ENCODE measurements at places on chromosomes 6 and 20.
A peak's percentile ranks its signal among the peaks of the same experiment; 100 is the strongest.

DNA sequence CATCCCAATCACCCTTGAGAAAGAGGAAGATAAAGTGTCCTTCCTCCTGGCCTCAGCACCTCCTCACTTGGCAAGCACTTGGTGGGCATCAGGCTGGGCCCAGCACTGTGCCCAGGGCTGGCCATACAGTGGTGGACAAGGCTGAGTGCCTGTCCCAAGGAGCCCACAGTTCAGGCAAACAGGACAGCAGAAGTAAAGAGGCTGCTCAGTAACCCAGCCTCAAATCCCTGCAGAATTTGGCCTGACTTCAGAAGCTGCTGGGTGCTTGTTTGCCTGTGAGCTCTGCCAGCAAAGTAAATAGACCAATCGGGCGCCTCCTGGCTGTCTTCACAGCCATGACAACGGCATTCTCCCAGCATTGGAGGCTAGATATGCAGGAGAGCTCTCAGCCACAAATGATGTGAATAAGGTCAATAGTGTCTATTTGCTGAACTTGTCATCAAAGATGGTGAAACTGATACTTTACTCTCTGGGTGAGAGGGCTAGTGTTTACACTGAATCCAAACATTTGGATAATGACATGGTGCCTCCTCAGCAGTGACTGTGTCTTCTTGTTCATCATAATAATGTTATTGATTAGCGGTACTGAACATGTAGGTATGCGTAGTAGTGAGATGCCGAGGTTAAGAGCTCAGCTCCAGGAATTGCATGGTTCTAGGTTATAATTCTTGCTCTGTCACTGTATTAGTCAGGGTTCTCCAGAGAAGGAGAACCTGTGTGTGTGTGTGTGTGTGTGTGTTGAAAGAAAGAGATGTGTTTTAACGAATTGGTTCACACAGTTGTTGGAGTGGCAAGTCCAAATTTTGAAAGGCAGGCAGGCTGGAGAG, 36.9 kb upstream of the FANCE start:
- peak; percentile 22 for DNase-seq

GRCh38 chr6:1103945-1104623, 207.8 kb upstream of the FOXQ1 start:
- no peak for DNase-seq

DNA sequence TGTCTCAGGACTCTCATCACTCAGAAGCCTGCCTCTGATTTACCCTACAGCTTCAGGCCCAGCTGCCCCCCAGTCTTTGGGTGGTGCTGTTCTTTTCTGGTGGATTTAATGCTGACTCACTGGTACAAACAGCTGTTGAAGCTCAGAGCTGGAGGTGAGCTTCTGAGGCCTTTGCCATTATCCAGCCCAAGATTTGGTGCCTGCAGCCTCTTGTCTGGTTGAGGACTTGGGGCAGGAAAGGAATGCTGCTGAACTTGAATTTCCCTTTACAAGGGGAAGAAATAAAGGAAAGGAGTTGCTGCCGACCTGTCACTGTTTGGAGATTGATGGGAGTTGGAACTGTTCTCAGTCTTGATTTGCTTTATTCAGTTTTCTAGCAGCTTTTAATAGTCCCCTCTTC, 19.8 kb downstream of the ABCF1 start:
- no peak for DNase-seq

GRCh38 chr20:40692240-40693011, 3.4 kb upstream of the MAFB start:
- no peak for DNase-seq

DNA sequence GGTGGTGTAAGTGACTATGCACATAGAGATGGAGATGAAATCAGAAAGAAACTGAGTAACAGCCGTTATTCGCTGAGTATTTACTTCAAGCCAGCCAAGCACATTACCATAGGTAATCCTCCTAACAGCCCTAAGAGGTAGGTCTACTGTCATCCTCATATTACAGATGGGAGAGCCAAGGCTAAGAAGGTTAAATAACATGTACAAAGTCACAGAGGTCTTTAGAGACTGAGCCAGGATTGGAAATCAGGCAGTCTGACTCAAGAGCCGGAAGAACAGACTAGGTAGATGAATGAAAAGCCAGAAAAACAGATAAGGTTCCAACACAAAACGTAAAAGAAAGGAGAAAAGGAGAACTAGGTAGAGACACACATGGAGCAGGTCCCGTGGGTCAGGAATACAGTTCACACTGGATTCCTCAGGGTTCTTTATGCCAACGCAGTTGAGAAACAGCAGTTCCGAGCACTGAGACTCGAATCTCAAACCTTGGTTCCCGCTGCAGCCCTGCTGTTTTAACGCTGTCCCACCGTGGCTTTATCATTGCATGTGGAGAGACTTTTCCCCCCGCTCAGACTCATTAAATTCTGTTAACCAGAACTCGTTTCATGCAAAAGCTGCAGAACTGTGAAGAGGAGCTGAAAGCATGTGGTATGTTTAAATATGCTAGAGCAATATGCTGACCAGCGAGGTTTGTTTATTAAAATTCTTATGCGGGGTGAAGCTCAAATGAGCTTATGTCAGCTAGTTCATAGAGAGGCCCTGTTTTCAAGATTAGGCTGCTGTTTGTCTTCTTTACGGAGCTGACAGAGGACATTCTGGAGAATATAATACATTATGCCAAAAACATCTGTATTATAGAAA, 537.9 kb downstream of the CD83 start:
- no peak for DNase-seq

DNA sequence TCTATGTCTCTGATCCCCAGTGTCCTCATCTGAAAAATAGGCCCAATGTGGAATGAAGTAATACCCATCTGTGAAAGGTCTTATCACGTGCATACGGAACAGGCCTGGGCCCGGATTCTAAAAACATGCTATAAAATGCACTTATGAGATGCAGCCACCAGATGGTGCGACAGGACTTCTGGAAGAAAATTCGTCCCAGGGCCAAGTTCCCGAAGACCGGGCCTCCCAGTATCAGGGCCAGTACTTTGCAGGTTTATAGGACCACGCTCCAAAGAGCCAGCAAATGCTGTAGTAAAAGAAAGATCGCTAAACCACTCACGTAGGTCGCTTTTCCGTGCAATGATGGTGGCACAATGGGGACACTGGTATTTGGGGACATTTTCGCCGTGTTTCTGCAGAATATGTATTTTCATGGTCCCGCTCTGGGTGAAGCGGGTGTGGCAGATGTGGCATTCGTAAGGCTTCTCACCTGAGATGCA, 10.6 kb downstream of the CTCFL start:
- DNase-seq, result peak; percentile 39

DNA sequence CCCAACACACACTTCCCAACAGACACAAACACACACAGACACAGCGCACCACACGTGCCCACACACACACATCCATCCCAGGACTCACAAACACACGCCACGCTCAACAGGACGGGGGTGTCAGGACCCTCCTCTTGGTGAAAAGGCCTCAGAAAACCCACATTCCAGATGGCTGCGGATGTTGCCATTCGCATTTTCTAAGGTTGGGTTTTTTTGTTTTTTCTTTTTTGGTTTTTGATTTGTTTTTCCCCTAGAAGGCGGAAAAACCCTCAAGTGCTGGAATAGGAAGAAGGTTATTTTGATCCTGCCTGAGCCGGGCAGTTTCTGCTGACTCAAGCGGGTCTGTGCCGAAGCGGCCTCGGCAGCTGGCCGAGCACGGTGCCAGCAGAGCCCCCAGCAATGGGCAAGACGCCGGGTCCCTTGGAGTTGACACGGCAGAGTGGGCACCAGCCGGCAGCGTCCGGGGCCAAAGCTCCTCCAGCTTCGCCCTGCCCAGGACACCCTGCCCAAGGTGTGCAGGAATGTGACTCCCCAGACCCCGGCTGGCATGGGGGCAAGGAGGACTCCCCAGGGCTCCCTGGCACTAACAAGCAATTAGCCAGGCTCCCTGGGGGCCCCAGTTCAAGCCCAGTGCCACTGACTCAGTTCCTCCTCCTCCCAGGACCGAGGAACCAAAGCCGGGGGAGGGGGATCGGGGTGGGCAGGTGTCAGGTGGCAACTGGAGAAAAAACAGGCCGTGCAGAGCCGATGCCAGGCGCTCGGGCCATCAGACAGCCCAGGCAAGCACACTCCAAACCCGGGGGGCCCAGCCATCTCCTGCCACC, 40.9 kb upstream of the ZBP1 start:
- no peak for DNase-seq

DNA sequence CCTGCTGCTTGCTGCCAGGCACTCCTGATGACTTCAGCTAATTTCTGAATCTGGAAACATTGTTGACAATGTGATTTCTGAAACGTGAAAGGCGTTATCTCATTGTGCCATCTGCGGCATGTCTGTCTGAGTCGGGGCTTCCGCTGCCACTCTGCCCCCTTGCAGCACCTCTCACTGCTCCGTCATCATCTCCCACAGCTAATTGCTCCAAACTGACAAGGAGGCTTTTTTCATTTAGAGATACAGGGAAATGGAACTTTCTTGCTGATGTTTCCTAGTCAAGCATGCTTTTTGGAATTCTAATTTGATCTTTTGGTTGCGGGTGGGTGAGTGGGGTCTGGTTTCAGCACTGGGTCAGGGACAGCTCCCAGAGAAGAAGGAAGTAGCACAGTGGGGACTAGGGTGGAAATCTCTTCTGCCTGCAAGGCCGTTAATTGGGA, 233.5 kb downstream of the DHX35 start:
- DNase-seq, result no peak

- no peak for DNase-seq
Observed at GRCh38 chr6:27897580-27898206, 14.5 kb downstream of the OR2B2 start.

- no peak for DNase-seq
Observed at GRCh38 chr6:114718186-114718585, 375.4 kb upstream of the HS3ST5 start.

GRCh38 chr6:62152796-62153195, 133.2 kb downstream of the KHDRBS2 start:
- DNase-seq, result no peak

DNA sequence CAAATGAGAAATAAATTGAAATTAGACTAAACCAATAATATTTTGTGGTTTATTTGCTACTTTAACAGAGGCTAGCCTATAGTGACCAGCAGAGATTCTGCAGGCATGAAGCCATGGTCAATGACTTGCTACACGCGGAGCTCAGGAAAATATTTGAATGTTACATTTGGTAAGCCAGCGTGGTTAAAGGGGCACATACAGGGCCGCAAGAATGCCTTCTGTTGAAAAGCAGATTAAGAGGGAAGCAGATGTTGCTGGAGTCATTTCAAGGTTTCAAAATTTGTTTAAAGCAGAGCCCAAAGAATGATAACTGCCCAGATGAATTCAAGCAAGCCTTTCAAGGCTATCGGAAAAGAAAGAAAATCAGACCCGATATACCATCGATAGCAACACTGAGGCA, 294.3 kb upstream of the MAN1A1 start:
- no peak for DNase-seq

- no peak for DNase-seq
Observed at GRCh38 chr6:116278481-116278829, 1.3 kb downstream of the TSPYL1 start.

GRCh38 chr6:35240838-35241801, 18.4 kb upstream of the ZNF76 start:
- peak; percentile 60 for DNase-seq

DNA sequence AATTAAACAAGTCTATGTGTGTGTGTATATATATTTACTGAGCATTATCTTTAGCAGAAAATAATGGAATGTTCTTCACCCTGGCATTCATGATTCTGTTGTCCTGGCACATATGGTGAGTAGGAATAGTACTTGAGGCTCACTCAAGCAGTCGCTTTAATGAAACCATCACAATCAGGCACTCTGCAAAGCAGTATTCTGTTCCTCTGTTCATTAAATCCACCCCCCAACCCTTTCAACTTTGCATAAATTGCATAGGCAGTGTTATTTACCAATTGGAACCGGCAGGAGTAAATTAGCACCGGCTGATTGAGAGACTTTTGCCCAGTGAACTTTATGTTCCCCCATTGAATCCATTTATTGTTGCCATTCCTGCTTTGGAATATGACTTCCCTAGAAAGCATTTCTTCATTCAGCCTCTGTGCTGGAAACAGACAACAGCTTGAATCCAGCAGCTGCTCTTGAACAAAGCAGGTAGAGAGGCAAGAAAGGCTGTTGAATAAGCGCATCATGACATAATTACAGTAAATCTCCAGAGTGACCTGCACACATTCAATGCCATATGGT, 268.0 kb upstream of the RNF217 start:
- no peak for DNase-seq

DNA sequence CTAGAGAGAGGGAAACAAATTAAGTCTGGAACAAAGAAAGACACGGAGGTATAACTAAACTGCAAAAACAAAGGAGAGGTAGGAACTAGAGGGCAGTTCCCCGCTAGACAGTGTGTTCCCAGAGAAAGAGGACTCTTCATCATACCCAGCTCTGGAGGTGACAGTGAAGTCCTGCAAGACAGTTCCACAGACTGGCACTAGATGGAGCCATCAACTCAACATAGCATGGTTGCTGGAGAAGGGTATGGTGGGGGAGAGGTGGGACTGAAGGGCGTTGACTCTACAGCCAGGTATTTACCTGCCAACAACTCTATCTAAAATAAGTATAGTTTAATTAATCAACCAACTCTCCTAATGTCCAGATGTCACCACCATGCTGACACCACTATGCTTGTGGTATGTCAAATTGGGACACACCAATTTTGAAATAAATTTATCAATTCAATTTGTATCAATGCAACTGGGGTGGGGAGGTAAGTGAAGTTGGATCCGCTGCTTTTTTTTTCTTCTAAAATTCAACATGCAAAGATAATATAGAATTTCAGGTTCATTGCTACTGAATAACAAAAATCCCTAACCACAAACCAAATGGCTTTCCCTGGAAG, 9.7 kb downstream of the BACH2 start:
- DNase-seq, result peak; percentile 74

- no peak for DNase-seq
Observed at GRCh38 chr6:159984268-159984786, 15.4 kb downstream of the IGF2R start.

DNA sequence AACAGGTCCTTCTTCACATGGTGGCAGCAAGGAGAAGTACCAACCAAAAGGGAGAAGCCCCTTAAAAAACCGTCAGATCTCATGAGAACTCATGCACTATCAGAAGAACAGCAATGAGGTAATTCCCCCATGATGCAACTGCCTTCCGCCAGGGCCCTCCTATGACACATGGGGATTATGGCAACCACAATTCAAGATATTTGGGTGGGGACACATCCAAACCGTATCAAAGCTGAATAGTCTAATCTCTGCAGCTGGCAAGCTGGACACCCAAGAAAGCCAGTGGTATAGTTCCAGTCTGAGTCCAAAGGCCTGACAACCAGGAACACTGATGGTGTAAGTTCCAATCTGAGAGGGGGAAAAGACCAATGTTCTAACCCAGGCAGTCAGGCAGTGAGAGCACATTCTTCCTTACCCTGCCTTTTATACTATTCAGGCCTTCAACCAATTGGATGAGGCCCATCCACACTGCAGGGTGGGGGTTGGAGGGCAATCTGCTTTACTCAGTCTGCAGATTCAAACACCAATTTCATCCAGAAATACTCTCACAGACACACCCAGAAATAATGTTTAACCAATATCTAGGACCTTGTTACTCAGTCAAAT, 17.9 kb upstream of the CNKSR3 start:
- DNase-seq, result no peak
